Endodermal cell (in vitro differentiated cells): ENCODE measurements at places on chromosomes 6 and 20.

- DNase-seq = peak; percentile 5
Measured at GRCh38 chr6:163826629-163827028, 412.1 kb downstream of the QKI start.

- DNase-seq = no peak
Measured at GRCh38 chr20:19750101-19750606, 7.9 kb upstream of the RIN2 start.

- peak; percentile 89 for DNase-seq
Measured at GRCh38 chr20:41734506-41734945, 116.3 kb upstream of the CHD6 start.

DNA sequence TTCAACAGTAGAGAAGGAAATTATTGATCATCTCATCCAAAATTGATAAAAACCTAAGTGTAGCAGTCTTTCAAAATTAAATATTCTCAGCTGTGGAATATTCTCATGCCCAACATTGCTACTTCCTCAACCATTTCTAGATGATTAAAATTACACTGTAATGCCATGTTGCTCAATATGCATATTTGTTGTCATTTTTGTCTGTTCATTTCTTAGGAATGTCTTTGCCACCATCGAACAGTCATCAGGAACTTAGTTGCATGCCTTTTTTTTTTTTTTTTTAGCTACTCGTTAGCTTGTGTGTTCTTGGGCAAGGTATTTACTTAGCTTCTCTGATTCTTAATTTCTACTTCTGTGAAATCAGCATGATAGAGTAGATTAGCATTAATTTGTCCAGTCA, 188.6 kb downstream of the DTNBP1 start:
- DNase-seq = no peak

GRCh38 chr6:39911513-39912125, 22.6 kb downstream of the MOCS1 start:
- DNase-seq = no peak

DNA sequence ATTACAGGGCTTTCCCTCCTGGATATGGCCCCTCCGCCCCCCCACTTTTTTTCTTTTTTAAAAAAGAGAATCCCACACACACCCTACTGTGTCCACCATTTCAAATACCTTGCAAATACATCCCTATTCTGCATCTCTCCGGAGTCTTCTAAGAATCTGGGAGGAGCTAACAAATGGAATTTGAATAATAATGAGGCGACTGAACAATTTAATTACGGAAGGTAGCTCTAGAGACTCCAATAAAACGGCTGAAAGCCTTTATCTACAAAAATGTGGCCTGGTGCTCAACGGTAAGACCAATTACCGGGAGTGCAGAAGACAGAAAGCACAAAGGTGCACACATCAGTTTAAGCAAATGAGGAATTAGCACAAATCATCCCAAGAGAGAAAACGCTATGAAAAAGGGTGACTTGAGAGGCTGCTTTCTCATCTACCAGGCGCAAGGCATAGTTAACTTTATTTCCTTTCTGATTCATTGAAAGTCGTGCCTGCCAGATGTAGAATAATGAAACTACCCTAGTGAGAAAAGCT, 1.8 kb downstream of the RRAGD start:
- no peak for DNase-seq

DNA sequence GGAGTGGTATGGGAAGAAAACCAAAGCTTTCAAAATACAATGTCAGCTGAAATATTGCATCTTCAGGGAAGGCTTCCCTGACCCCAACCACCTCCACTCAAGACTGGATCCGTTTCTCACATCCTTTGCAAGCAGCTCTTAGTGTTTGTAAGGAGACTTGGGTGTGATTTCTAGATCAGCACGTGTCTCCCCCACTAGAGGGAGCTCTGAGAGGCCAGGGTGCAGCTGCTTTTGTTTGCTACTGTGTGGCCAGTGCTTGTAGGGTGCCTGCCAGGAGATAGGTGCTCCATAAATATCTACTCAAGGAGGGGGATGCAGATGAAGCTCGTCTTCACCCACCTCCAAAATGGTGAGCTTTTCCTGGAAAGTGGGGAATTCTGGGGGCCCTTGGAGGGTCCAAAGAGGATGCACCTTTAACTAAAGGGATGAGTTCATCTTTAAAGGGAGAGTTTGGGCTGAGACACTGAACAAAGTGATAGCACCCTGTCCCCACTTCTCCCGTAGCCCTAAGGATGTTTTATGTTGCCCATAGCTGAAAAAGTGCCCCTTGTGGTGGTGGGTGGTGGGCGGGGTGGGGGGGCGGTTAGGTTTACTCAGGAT, 52.6 kb upstream of the MAFB start:
- DNase-seq = peak; percentile 90

DNA sequence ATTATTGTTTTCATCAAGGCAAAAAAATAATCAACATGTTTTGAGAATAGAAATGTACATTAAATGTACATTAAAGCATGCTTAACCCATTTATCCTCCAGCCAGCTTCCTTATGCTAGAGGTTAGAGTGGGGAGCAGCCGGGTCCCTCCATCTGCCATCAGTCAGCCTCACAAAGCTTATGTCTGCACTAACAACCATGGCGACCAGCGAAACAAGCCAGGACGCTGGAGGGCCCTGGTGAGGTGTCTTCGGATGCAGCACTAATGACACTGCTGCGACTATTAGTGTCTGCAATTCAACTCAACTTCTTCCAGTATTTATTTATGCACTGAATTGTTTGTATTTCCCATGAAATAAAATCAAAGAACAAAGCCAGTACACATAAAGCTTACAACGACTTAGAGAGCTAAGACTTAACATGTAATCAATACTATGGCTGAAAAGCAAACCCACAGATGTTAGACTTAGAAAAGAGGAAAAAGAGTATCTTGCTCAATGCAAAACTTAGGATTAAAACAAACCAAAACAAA, 6.8 kb downstream of the CLDN20 start:
- DNase-seq = no peak

GRCh38 chr6:19835605-19836004, 1.6 kb upstream of the ID4 start:
- DNase-seq = no peak

GRCh38 chr6:137689377-137689776, 177.7 kb upstream of the TNFAIP3 start:
- no peak for DNase-seq

DNA sequence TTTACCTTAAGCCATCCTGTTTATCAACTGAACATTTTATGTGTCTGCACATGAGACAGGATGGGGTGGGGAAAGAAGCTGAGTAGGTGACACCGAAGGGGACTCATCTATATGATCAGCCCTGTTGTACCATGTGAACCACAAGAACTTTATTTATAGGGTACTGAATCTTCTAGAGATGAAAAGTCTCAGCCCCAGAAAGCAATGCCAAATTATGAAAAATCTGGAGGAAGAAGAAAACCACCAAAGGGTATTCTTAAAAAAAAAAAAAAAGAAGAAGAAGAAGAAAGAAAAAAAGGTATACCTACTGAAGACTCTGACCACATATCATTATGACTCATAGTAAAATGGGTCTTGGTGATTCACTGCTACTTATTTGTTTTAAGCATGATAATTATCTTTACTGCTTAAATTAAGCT, 39.8 kb upstream of the HBS1L start:
- DNase-seq = no peak

DNA sequence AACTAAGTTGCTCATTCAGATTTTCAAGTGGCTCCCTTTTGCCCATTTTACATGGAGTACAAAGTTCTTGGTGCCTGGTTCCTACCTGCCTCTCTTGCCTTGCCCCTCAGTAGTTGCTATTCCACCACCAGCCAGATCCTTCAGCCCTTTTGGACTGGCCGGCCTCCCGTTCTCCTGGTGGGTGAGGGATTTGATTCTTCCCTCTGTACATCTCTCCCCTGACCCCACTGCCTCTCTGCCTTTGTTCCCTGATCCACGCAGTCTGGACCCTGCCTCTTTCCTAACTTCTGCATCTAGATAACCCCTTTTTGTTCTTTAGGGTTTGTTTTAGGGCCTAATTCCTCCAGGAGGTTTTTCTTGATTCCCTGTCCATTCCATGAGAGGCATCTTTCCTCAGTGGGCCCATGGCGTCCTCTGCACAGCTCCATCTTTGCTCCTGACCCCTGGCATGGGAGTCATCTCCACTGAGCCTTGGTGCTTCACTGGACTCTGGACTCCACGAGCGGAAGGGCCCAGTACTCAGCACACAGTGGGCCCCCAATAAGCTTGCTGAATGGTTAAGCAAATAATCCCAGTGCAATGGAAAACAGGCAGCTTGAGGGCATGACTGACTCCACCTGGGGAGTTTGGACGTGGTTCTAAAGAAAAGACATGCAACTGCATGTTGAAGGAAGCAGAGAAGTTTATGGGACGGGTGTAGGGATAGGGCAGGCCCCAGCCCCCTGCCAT, 309.3 kb upstream of the SUPT3H start:
- no peak for DNase-seq

GRCh38 chr20:4567170-4567569, 154.5 kb upstream of the PRND start:
- no peak for DNase-seq

DNA sequence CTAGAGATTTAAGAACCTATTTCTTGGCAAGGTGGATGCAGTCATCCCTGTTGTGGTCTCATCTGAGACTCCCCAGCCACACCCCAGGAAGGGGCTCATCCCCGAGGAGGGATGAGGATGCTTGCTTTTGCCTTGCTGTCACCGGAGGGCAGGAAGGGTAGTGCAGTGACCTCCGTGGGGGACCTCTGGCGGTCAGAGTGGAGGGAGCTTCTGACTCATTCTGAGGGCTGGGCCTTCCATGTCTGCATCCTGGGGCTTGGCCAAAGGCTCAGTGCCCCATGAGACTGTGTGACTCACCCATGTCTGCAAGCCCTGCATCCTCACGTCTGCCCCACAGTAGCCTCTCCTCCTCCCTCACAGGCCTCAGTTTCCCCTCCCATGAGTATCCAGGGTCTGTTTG, 38.7 kb downstream of the UQCC2 start:
- DNase-seq = peak; percentile 88

DNA sequence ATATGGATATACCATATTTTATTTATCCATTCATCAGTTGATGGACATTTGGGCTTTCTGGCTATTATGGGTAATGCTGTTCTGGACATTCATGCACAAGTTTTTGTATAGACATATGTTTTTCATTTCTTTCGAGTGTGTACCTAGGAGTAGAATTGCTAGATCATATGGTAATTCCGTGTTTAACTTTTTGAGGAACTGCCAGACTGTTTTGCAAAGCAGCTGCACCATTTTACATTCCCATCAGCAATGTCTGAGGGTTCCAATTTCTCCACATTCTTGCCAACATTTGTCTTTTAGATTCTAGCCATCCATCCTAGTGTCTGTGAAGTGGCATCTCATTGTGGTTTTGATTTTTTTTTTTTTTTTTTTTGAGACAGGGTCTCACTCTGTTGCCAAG, 20.8 kb downstream of the SRC start:
- DNase-seq = no peak

- no peak for DNase-seq
Measured at GRCh38 chr6:119586250-119586882, 236.8 kb upstream of the MAN1A1 start.

GRCh38 chr6:149963212-149963461, 606 bp upstream of the ULBP1 start:
- peak; percentile 80 for DNase-seq

GRCh38 chr6:116373940-116374339, 3.2 kb downstream of the DSE start:
- no peak for DNase-seq

- DNase-seq = no peak
Measured at GRCh38 chr6:122809001-122809400, 19.9 kb downstream of the SMPDL3A start.

DNA sequence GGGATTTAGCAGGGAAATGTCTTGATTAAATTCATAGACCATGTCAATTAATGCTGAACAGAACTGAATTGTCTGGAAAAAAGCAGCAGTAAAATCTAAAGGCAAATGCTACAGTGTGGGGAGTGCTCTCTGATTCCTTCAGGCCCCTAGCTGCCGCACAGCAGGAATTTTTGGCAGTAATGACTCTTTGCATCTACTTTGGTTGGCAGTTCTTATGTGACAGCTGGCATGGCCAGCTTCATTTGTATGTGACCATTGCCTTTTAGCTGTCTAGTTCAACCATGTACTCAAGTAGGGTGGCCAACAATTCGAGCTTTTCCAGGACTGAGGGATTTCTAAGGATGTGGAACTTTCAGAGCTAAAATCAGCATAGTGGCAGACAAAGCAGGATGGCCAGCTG, 499.1 kb upstream of the MAN1A1 start:
- no peak for DNase-seq

- DNase-seq = peak; percentile 94
Measured at GRCh38 chr6:103122766-103123601, 1729.5 kb downstream of the GRIK2 start.

DNA sequence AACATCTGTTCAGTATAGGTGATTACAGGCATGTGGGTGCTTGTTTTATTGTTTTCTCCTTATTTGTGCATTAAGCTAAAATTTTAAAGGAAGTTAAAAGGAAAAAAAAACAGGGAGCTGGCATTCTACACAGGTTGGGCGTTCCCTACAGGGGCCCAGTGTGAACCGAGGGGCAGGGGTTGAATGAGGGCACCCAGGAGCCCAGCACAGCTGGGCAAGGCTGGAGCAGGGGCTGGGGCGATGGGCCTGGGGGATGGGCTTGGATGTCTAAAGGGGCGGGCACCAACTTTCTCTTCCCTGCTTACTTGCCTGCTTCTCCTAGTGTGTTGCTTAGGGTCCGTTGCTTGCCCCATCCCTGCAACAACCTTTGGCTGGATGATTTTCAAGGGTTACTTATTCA, 230.2 kb upstream of the RNF24 start:
- DNase-seq = no peak

- DNase-seq = peak; percentile 70
Measured at GRCh38 chr6:137588472-137588871, 94.3 kb upstream of the OLIG3 start.

GRCh38 chr6:14207448-14207847, 89.9 kb downstream of the CD83 start:
- no peak for DNase-seq

GRCh38 chr6:43579171-43579570, 3.2 kb downstream of the POLH start:
- no peak for DNase-seq

DNA sequence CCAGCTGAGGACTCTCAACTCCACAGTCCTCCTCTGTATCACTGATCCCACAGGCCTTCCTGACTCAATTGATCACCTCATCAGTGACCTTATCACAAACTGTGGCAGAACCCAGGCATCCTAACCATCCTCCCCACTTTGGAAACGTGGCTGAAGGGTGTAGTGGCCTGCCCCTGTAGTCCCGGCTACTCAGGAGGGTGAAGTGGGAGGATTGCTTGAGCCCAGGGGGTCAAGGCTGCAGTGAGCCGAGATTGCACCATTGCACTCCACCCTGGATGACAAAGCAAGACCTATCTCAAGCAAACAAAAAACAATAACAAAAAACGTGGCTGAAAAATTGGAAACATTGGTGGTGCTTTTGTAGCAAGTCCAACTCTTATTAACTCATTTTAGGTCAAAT, 203.4 kb upstream of the ZNF217 start:
- DNase-seq = no peak

- DNase-seq = peak; percentile 78
Measured at GRCh38 chr6:37679539-37680476, 17.9 kb downstream of the MDGA1 start.

GRCh38 chr6:45394586-45395095, 16.9 kb upstream of the SUPT3H start:
- no peak for DNase-seq
